Breast epithelium (tissue), 4 donors: ENCODE measurements at places on chromosomes 4 and X.

- DNase-seq = no peak
Observed at GRCh38 chr4:5843573-5844530, 49.0 kb downstream of the CRMP1 start.

GRCh38 chrX:69182818-69183380 is 17.6 kb upstream of the PJA1 start:
- DNase-seq = no peak

DNA sequence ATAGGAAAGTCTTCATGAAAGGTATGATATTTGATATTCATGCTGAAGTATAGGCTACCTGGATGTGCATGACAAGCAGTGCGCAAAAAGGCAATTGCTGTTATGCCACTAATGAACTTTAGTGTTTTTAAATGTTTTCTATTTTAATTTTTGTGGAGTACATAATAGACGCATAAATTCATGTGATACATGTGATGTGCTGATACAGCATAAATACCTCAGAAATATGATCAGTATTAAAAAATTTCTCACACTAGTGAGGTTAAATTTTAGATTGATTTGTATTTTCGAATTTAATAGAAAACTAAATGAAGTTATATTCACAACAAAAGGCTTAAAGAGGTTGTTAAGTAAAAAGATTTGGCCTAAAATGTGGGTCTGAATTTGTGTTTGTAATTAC is 2.2 kb downstream of the UGT2A1 start:
- no peak for DNase-seq

DNA sequence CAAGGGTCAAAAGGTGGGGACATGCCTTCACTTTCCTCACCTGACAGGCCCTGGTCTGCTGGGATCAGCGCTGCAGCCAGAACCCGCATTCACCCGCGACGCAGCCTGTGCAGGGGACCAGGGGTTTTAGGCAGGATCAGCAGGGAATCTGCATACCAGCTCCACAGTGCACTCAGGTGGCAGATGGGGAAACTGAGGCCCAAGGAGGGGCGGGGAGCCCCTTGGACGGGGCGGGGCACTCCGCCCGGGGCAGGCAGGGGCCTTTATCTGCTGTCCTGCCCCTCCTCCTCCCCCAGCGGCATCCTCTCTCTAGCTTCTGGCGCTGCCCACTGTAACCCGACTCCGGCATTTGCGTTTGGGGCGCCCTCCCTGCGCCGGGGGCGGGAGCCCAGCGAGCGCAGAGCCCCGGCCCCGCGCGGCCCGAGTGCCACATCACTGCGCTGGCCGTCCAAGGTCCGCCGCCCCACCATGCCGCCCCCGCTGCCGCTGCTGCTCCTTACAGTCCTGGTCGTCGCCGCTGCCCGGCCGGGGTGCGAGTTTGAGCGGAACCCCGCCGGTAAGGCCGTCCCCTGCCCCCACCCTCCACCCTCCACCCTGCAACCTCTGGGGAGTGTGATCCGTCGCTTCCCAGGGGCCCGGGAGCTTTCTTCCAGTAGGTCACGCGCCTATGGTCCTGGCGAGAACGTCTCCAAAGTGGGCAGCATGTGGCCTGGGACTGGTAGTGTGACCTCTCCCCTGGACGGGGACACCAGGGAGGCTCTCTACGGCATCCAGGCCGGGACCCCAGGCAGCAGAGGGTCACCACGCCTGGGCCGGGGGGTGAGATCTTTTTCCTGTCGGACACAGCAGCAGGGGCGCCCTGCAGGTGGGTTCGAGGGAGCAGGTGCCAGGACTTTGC is at the start of gene CPZ:
CPZ (plus strand) TSS at position 400 of the 898 bp plus-strand sequence; CDS start at position 469, 69 bp downstream.
- DNase-seq = no peak

GRCh38 chr4:6963139-6963611 is 53.5 kb downstream of the TBC1D14 start:
- DNase-seq = no peak

- DNase-seq = peak; percentile 74
Observed at GRCh38 chr4:82372517-82373485, 990 bp downstream of the HNRNPD start.

DNA sequence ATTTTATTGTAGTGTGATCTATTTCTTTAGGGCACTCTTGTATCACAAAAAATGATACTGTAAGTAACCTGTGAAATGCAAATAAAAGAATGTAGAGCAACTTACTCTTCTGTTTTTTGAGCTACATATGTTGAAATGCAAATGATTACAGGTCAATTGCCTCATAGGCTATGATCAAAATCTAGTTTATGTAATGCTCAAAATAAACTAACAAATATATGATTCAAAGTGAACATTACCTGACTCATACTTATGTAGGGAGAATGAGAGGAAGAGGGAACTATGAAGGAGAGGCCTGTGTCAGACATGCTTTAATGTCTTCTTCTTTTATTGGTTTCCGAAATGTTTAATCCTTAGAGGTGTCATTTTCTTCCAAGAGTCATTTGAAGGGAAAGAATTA is 5.0 kb upstream of the RPS6KA3 start:
- no peak for DNase-seq

GRCh38 chr4:162356181-162356580 is 192.4 kb upstream of the FSTL5 start:
- no peak for DNase-seq

GRCh38 chr4:44845309-44845708 is 119.0 kb upstream of the GNPDA2 start:
- no peak for DNase-seq

DNA sequence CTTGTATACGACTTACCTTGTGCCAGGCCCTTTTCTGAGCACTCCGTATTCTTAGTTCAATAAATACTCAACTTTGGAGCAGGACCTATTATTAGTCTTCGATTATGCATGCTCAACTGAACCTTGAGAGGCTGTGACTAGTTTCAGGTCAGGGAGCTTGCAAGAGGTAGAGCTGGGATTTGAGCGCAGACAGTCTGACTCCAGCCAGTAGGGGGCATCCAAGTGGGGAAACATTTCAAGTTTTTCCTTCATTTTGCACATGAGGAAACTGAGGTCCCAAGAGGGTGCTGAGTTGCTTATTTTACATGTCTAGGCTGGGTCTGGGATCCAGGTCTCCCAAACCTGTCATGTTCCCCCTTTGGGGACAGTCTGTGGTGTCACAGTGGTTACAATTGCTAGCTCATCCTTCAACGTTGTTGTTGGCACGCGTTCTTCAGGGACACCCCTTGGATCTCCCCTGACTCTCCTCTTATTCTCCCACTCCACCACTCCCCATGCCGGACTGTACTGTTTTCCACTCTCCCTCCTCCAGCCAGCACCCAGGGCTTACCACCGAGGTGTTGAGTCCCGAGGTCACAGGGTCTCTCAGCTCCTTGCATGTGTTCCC is 6.7 kb upstream of the PRICKLE3 start:
- no peak for DNase-seq

DNA sequence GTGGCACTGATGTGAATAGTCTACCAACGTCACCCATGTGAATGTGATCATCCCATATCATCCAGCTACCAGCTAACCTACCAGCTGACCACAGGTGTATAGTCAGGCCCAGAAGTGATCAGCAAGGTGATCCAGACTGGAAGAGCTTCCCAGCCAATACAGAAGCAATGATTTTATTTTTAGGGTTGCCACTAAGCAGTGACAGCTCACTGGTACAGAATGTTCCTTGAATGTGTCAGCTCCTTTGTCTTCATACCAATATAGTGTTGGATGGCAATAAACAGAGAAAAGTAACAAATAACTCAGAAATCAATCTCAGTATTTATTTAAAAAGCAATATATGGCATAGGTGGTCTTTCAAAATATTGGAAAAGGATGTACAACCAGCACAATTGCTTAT is 361.8 kb upstream of the CPEB2 start:
- DNase-seq = no peak

DNA sequence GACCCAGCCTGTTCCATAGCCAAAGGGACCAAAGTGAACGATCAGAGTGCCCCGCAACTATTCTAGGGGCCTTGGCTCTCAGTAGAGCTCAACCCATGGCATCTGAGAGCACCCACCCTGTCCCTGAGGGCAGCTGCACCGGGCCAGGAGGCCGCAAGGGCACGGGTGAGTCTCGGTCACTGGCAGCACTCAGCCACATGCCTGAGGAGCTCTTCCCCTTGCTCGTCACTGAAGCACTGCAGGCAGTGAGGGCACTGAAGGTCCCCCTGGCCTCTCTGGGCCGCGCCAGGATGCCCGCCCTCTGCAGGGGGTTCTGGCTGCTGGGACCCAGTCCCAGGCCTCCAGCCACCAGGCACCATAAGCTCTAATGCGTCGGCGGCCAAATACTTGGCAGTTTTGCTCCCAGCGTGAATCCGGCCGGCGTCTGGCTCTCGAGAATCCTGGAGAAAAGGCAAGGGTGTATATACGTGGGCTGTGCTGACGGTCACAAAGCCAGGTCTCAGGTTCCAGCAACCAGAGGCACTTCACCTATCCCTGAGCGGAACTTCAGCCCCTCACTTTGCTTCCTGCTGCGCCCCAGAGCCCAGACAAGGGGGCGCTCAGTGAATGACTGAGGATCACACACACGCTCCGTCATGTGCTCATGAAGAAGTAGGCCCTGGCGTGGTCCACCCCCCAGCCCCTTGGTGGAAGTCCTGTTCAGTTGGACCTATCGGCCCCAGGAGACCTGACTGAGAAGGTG is 13.9 kb downstream of the TNIP2 start:
- DNase-seq = no peak

DNA sequence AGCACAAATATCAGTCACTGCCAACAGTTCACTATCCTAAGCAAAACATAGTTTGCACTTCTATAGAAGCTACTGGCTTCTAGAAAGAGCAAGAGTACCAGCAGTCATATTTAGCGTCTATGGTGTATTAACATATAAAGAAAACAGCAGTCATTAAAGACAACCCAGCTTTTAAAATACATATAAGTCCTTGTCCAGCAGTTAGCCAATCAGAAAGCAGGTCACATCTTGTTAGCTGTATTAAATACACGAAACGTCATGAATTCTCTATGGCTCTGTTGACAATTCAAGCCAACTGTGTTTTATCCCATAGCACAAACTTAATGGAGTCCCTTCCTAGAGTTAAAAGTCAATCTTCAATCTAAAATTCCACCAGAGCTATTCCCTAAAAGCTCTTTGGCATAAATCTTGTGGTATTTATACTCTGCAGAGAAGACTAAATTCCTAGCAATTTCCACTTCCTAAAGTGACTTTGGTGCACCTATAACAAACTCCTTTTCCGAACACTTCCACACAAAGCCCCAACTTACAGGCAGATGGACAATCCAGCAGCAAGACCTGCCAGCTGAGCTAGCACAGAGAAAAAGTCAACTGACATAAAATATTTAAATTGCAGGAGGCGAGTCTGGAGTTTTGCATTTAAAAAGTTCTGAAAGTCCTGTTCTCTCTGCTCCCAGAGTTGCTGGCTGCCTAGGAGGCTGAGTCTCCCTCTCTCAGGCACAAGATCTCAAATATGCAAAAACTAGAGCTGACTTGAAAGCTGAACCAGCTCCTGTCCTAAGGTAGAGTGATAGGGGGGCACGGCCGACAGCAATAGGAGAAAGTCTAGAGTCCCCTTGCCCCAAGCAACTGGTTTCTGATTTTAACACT is 1.3 kb downstream of the LDB2 start:
- no peak for DNase-seq

DNA sequence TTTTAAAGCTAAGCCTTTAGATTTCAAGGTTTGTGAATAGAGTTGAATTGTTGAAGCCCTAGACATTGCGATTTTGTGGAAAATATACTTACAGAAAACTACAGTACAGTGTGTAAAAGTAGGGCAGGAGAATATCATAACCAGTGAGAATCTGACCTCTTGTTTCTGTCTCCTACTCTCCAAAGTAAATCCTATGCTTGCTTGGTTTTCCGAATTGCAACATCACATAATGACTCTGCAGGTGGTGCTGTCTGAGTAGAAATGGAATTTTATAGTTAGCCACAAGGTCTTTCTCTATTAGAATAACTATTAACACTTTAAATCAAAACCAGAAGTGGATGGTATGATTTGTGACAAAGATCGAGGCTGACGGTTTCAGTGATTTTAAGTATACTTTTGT is 505.6 kb downstream of the RAPGEF2 start:
- DNase-seq = no peak

DNA sequence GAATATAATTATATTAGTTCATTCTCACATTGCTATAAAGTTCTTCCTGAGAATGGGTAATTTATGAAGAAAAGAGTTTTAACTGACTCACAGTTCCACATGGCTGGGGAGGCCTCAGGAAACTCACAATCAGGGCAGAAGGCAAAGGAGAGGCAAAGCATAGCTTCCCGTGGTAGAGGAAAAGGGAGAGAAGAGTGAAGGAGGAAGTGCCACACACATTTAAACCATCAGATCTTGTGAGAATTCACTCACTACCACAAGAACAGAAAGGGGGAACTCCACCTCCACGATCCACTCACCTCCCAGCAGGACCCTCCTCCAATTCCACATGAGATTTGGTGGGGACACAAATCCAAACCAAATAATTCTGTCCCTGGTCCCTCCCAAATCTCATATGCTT is 773.4 kb upstream of the INTU start:
- DNase-seq = no peak

DNA sequence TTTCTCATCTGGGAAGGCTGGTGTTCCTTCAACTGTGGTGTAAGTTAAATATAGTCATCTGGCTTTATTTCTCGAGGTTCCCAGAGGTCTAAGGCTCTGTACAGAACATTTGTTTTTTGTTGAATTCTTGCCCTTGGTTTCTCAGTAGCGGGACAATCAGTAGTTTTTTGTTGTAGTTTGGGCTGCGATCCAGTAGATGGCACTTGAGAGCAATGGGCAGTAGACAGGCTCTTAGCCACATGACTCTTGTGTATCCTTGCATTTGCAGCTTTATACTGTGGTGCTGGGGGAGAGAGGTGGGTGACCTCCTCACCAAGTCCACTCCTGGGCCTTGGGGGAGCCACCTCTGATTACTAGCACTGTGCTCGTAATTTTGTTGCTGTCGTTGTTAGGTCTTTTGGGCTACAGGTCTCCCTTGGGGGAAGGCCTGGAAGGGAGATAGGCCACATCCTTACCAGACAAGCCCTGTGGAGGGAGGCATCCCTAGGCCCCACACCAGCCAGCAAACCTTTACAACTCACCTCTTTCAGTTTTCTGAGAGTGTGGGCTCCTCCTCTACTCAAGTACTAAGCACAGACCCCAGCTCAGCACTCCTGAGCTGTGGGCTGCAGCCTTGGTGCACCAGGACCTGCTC is 8.1 kb downstream of the ETDB start:
- DNase-seq = no peak

DNA sequence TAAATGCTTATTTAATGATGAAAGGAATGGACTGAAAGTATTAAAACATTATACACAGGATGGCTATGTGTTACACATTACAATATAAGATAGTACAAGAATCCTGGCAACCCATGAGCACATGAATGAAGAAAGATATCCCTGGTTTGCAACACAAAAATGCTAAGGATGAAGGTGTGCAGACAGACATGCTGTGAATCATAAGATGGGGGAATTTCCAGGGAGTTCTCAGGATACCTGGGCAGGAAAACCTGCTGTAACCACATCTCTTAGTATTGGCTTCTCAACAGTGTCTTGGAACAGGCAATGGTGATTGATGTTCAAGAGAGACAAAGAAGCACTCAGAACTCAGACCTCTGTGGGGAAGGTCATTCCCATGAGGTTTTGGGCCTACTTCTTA is 23.9 kb upstream of the ANOS1 start:
- no peak for DNase-seq
